ENCODE measurements at places on chromosomes 5 and 9.

DNA sequence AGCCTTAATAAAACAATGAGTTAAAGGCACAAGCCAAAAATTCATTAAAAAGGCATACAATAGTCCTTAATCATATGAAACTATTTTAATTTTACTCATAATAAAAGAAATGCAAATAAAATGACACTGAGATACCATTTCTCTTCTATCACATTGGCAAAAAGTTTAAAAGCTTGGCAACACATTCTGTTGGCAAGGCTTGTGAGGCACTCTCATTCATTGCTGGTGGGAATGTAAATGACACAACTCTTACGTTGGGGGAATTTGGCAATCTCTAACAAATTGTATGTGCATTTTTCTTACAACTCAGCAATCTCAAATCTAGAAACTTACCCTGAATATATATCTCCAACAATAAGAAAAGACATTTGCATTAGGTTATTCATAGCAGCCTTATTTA is 111.6 kb downstream of the PRELID2 start:
- DNase-seq, result no peak

GRCh38 chr5:65066387-65067146 is 297.8 kb downstream of the CWC27 start:
- DNase-seq, result no peak

GRCh38 chr5:89893546-89893945 is 516.0 kb downstream of the CETN3 start:
- DNase-seq, result no peak

DNA sequence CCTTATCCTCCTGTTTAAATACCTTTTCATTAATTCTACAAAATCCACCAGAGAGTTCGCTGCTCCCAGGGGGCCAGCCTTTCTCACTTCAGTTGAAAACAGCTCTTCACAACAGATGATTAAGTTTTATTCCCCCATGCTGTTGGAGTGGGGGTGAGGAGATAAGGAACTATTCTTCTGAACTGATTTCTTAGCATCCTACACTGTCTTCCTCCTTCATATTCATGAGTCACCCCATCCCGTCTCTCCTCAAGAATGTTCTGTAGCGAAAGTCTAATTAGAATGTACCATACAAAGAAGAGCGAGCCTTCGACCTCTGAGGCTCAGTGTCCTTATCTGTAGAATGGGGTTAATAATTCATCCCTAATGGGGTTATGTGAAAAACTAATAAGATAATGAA is 138.0 kb downstream of the PIK3R1 start:
- no peak for DNase-seq

GRCh38 chr5:171152382-171152781 is 156.7 kb upstream of the TLX3 start:
- no peak for DNase-seq

GRCh38 chr9:32331240-32331639 is 53.2 kb upstream of the ACO1 start:
- DNase-seq, result no peak

DNA sequence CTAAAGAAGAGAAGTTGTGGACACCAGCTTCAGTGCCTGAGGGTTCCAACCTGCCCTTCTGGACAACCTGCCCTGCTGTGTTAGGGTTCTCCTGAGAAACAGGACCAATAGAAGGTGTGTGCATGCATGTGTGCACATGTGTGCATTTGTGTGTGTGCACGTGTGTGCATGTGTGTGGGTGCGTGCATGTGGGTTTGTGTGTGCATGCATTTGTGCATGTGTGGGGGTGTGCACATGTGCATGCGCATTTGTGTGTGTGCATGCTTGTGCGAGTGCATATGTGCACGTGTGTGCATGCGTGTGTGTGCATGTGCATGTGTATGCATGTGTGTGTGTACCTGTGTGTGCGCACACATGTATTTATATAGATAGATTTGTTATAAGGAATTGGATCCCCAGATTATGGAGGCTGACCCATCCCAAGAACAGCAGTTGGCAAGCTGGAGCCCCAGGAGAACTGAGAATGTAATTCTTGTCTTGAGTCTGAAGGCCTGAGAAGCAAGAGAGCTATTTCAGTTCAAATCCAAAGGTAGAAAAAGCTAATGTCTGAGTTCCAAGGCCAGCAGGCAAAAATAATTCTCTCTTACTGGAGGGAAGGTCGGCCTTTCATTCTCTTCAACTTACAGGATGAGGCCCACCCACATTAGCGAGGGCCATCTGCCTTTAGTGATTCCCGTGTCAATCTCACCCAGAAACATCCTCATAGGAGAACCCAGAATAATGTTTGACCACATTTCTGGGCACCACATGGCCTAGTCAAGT is 62.9 kb upstream of the SYNPO start:
- no peak for DNase-seq

All from GM19239 (cell line).